ENCODE measurements at places on chromosomes 6 and 20.
A peak's percentile ranks its signal among the peaks of the same experiment; 100 is the strongest.

DNA sequence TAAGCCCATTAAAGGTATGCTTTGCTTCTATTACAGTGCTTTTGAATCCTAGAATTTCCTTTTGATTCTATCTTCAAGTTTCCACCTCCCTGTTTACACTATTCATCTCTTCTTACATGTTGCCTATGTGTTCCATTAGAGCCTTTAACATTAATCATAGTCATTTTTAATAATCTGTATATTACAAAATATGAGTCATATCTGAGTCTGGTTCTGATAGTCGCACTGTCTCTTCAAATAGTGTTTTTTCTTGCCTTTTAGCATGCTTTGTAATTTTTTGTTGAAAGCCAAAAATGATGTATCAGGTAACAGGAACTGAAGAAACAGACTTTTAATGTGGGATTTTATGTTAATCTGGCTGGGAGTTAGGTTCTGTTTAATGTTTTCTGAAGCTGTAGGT is 68.4 kb downstream of the DNAAF9 start:
- no peak for DNase-seq

DNA sequence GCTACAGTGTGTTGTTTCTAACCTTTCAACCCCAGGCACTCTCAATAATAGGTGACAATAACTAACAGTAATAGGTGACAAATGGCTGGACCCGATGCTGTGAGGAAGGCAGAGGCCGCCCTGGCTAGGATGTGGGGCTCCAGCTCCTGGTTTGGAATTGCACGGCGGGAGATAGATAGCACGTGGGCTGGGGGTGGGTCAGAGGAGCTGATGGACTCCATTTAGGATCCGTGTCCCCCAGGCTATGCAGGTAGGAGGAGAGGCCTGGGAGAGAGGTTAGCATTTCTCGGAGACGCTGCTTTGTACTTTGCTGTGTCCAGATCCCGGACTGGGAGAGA is 61.4 kb downstream of the EZR start:
- no peak for DNase-seq

DNA sequence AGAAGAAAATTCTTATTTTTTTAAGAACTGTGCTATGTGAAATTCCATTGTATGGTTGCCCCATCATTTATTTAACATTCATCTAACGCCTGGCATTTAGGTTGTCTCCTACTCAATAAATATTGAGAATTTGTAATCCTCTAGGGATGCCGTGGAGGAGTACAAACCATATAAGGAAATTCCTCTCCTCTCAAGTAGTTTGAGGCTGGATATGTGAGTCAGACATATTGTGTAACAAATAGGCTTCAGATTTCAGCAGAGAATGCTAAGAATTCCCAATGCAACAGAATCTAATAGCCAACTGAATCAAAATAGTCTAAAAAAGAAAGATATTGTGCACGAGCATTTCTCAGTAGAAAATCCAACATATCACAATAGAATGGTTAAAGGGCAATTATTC is 174.7 kb downstream of the OTOR start:
- DNase-seq = no peak

- no peak for DNase-seq
Observed at GRCh38 chr6:160435935-160436334, 87.8 kb downstream of the SLC22A3 start.

DNA sequence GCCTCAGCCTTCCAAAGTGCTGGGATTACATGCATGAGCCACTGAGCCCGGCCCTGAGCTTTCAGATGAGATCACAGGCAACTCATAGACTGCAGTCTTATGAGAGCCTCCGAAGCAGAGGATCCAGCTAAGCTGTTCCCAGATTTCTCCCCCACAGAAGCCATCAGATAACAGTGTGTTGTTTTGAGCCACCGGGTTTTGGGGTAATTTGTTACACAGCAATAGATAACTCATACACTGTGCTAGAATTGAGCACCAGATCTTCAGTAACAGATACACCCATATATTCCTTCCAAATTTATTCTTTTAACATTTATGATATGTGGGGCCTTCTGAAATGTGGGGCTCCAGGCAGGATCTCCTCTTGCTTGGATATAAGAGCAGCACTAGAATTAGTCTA is 19.0 kb upstream of the ZBTB22 start:
- DNase-seq = no peak

GRCh38 chr6:56806368-56806767 is 148.5 kb upstream of the BEND6 start:
- no peak for DNase-seq

DNA sequence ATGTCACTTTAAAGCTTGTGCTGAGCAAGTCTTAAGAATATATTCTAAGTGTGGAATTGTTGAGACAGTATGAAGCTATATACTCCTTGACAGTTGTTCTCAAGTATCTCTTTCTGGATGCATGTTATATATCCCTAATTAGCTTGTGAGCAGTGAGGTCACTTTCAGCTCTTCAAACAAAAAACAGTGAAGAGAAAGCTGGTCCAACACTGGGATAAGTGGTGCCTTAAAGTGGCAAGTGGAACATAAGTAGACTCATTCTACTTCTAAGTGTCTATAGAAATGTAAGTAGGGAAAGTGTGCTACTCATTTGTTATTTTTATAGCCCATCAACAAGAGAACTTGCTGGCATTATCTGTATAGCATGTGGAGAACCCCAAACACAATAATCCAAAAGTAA is 133.1 kb upstream of the BACH2 start:
- no peak for DNase-seq

DNA sequence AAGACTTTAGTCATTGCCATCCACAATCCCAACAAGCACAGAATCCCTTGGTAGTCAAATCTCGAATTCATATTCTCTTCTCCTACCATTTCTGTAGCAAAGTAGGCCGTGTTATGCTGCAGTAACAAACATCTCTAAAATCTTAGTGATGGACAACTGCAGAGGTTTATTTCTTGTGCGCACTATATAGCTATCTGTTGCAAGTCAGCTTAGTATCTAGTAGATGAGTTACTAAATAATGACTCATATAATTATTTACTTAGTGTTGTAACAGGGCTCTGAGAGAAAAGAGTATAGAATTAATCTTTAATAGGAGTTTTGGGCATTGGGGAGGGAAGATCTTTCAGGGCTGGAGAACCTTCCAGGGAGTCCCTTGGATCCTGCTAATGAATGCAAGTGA is 73.3 kb downstream of the CAP2 start:
- DNase-seq = no peak

DNA sequence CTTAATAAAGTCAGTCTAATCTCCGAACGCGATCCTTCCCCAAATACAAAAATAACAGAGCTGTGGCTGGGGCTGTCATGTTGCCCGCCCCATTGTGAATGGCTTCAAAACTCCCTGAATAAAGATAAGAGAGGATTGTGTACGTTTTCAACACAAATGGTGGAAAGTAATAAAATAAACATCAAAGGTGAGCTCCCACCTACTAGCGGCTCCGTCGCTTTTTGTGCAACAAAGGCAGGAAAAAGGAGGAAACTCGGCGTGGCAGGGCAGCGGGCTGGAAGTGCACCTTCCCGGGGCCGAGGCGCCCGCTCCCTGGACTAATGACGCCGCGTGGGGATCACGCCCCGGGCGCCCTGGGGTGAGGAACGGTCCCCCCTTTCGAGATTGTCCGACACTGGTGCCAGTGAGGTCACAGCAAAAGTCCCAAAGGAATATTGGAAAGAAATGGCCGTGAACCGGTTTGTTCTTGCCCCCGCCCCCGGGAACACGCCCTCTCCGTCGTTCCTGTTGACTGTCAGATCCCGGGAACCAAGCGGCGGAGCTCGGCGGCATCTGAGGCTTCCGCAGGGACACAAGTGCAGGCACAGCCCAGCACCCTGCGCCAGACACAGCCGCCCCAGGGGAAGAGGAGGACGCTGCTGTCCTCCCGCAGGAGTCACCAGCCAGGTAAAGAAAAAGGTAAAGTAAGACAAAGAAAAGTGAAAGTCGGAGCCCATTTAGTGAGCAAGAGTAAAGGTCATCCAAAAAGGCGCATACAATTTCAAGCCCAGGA is 1.1 kb upstream of the FOXQ1 start:
- DNase-seq = peak; percentile 57

DNA sequence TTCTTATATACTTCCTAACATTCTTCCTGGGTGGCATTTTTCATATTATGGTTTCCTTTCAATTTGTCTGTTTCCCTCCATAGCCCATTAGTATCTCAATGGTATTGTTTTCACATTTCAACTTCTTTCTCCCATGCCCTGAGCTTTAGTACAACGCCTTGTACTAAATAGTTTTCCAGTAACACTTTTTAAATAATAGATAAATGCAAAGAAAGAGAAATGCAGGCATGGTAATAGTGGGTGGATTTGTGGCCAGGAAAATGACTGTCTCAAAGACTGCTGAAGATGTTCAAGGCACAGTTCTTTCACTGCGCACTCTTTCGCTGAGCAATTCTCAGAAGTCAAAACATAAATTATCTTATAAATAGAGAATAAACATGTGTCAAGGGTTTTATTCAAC is 145.1 kb downstream of the LCA5 start:
- no peak for DNase-seq

DNA sequence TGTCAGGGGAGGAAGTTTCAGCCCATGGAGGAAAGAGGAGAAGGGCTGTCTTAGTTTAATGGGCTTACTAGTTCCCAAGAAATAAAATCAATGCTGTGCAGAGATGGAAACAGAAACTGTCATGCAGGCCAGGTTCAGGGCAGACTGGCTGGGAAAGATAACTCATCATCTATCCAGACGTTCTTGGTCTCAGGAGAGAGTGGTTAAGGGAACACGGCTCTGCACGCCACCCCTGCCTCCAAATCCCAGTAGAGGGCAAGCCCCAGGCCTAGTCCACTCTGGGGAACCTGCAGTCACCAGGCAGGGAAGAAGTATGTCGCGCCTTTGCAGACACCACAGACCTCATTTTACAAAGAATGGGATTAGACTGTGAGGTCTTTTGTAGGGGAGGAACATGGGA is 12.5 kb downstream of the ALDH8A1 start:
- no peak for DNase-seq
